ENCODE measurements at places on chromosomes 7 and 10.

GRCh38 chr7:21412957-21413356 is 14.9 kb upstream of the SP4 start:
- no peak for DNase-seq

- DNase-seq, result no peak
Observed at GRCh38 chr10:52027055-52027705, 286.9 kb upstream of the DKK1 start.

- no peak for DNase-seq
Observed at GRCh38 chr10:80700760-80701444, 163.2 kb downstream of the SH2D4B start.

DNA sequence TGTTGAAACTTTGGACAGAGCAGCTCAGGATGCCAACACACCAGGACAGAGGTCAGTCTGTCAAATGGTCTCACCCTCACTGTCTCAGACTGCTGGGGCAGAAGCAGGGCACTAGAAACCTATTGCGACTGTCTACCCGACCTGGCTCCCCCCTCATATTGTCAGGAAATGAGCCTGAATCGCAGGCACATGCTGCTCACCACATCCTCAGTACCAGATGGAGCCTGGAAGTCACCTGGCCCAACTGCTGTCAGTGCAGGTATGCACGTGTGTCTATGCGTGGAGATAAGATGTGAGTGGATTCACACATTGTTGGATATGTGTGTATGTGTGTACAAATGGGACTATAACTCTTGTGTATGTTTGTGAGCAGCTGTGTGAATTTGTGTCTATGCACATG is 3.2 kb upstream of the CDHR1 start:
- DNase-seq, result no peak

DNA sequence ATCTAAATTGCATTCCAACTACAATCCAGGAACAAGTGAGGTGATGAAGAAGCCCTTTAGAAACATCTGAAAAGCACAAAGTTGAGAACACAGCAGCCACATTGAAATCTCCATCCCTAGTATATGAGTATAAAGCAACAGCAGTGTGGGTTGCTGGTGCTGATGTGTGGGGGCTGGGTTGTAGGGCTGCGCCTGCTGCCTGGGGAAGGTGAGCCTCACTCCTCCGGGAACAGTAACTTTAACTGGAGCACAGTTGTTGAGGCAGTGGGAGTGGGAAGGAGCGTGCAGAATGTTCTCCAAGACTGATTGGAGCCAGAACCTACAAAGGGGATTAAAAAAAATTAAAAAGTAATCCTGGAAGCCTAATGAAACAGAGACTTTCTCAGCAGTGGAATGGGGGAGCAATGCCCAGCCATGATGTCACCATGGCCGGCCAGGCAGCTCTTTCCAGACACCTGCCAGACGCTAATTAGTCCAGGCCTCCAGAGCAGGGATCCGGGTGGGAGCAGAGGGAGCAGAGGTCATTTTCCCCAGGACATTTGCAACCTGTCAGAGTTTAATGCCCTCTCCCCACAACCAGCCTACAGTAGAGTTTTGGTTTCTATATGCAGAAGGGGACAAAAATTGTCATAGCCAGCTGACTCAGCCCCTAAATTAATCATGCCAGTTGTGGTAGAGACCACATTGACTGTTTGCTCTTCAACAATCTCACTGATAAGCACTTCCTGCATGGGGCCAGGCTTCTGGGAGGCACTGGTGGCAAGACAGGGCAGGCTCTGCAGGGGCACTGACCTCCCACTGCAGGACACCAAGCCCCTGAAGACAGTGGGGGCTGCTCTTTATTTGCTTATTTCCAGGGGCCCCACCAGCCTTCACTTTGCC is 133.0 kb upstream of the ZNF32 start:
- no peak for DNase-seq

DNA sequence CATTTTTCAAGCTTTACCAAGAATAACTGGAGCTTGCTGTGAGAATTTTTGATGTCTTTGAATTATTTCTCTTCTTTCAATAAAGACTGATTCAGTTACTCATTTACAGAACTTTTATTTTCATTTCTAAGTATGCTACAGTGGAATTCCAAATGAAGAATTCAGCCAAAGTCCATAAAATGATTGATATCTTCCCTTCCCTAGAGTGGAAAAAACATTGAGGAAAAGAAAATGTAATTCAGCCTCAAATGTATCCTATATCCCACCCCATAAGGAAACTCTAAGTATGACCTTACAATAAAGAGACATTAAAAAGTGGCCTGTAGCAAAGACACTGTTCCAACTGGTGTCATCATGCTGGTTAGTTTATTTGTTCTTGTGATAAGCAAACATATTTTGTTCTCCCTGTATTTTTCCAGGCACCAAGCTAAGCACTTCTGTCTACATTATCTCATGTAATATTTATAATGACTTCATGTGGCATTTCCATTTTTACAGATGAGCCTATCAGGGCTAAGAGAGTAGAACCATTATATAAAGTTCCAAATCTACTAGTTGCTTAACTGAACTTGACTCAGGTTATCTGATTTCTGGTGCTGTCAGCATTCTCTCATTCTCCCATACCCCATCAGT is 450.4 kb downstream of the NEBL start:
- DNase-seq, result no peak

GRCh38 chr7:109259151-109259550 is 689.5 kb downstream of the DNAJB9 start:
- DNase-seq, result no peak

GRCh38 chr7:42193471-42194129 is 43.4 kb downstream of the GLI3 start:
- DNase-seq, result no peak

GRCh38 chr7:26159243-26159642 is 7.2 kb downstream of the NFE2L3 start:
- no peak for DNase-seq

GRCh38 chr10:118238573-118239235 is 103.4 kb downstream of the FAM204A start:
- peak; percentile 6 for DNase-seq

GRCh38 chr7:28520074-28521015 is 108.0 kb downstream of the CREB5 start:
- DNase-seq, result no peak

DNA sequence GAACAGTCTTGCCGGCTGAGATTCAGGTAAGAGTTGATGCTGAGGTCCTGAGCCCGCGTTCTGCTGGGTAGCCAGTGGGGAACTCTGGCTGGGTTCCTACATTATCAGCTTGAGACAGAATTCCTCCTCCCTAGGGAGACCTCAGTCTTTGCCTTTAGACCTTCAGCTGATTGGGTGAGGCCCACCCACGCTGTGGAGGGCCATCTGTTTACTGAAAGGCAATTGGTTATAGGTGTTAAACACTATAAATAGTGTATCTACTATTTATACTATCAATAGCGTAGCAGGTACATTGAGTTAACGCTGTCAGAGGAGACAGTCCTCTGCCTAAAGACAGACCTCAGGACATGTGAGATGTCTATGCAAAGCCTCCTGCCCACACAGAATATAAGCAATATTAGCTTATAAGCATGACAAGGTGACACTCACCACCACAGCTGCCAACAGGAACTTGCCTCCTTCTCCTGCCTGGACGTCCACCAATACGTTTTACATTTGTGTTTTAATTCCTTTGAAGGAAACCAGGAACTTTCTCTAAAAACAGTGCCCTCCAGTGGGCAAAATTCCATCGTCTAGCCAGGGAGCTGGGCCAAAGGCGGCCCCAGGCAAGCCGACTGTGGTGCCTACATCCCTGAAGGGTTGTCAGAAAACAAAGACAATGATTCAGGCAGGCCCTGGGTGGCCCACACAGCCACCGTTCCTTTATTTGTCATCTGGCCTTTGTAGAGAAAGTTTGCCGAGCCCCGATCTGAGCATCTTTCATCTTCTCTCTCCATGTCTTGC is 58.8 kb downstream of the INSIG1 start:
- peak; percentile 9 for DNase-seq

GRCh38 chr10:35089611-35090161 is 455 bp downstream of the CUL2 start:
- DNase-seq, result peak; percentile 6

Measured in HCEC 1CT (cell line).